ENCODE measurements at places on chromosomes 12 and 14.
A peak's percentile ranks its signal among the peaks of the same experiment; 100 is the strongest.

- DNase-seq, result no peak
Measured at GRCh38 chr14:46215801-46216200, 435.8 kb downstream of the RPL10L start.

DNA sequence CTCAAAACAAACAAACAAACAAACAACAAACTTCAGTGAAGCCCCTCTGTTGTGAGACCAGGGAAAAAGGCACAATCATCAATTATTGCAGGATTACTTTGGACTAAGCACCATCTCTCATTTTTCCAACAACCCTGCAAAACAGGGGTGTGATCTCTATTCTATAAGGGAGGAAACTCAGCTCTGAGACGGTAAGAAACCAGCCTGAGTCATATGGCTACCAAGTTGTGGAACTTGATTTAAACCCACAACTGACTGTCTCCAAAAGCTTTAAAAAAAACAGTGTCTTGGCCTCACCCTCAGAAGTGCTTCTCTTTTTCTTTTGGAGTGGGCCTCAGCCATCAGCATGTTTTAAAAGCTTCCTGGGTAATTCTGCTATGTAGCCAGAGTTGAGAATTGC, 49.8 kb downstream of the RIN3 start:
- no peak for DNase-seq

DNA sequence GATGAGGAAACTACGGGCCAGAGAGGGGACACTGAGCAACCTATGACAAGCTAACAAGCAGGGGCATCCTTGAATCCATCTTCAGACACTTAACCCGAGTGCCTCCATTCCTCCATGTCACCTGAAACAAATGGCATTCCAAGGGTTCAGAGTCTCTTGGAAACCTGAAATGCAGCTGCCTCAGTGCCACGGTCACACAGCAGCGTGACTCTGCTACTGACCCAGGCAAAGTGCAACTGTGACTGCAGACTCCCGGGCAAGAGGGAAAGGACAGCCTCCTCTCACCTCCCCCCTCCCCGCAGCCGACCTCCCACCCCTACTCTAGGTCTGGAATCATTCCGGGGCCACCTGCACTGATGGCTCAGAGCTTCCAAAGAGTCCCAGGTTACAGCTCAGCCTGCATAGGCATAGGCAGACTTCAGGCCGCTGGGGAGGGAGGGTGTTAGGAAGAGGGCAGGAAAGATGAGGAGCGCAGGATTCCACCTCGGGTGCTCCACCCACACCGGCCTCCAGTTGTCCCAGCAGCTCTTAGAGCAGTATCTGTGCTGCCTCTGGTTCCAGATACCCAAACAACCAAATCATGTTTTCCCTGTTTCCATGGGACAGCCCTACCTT, 53.2 kb downstream of the KCNK10 start:
- DNase-seq, result no peak

GRCh38 chr12:123391546-123392343, 7.8 kb downstream of the KMT5A start:
- no peak for DNase-seq

- peak; percentile 63 for DNase-seq
Measured at GRCh38 chr12:4275016-4275869, 1.7 kb downstream of the CCND2 start.

DNA sequence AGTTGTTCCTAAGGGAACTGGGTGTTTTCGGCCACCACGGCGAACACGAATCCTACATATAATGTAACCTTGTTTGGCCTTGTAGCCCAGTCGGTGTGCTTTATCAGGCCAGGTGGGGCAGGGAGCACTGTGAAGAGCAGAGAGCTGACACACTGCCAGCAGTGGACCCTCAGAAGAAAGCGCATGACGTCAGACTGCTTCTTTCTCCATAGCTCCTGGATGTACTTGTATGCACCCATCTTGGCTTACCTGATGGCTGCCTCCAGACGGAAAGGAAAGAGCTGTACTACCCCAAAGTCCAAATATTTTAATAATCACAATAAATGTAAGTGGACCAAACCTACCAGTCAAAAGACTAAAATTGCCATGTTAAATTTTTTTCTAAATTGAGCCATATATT, 31.3 kb upstream of the GSC start:
- DNase-seq, result no peak
